ENCODE measurements at places on chromosomes 5 and 9.

DNA sequence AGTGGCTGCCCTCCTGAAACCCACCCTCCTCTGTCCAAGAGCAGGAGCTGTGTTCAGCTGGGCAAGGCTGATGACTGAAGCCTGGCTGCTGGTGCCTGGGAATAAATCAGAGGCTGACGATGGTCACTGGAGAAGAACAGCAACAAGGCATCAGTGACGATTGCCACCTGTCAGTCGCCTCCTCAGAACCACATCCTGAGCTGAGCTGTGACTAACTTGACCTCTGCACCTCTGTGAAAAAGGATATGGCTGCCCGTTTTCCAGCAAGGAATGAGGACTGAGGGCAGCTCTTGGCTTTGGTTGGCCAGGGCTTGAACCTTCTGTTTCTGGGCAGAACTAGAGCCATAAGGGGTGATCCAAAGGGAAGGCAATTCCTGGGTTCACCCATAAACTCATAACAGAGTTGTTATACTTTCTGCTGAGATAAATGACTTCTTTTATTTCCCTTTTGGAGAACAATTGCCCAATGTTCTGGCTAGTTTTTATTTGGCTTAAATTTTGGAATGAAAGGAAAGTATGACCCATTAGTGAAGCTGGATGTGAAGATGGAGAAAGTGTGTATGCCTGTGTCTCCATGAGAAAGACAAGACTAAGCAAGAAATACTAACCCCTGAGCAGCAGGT lies 40.1 kb downstream of the TRIP13 start:
- no peak overlapping the region for H3K27ac ChIP-seq
- H3K4me1 ChIP-seq, result no peaks in the 10 kb centered on the region
- no peak for DNase-seq
- H3K4me3 ChIP-seq, result no peak overlapping the region

GRCh38 chr9:108599571-108599970 lies 256.2 kb downstream of the ACTL7B start:
- no peak overlapping the region for H3K27ac ChIP-seq
- DNase-seq, result no peak
- no peaks in the 10 kb centered on the region for H3K4me1 ChIP-seq
- no peaks in the 10 kb centered on the region for H3K27me3 ChIP-seq
- no peak overlapping the region for H3K4me3 ChIP-seq
- H3K36me3 ChIP-seq, result no peaks in the 10 kb centered on the region

GRCh38 chr9:131668057-131668438 lies 71.8 kb downstream of the RAPGEF1 start:
- no peak overlapping the region for H3K4me3 ChIP-seq
- H3K27me3 ChIP-seq, result no peaks in the 10 kb centered on the region
- peaks cover 73% of the 10 kb centered on the region for H3K4me1 ChIP-seq
- peak overlapping the region; percentile 82 for H3K27ac ChIP-seq
- no peak for DNase-seq

DNA sequence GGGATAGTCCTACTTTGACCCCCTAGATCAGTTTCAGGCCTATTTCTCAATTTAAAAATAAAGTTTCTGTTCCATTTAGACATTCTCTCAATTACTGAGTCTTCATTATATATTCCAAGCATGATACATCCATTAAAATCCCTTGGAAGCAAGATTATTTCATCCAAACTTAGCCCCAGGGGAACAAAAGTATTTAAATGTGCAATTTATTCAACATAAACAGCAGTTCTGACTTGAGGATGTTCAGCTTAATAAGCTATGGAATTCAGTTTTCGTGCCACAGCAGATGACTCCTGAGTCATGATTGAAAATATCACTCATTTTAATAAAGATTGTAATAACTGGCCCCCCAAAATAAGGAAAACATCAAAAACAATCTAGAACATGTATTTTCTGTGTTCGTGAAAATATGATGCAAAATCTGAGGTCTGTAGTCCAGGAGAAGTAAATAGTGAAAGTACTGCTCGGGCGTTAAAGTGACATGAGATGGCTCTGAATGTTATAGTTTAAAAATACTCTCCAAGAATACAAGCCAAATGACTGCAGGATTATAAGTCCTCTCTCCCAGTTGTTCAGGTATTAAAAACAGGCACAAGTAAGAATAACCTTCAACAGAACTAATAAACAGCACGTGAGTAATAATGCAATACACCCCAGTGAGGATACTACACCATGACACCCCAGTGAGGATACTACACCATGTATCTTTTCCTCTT lies 67.1 kb downstream of the RETREG1 start:
- H3K27me3 ChIP-seq, result no peaks in the 10 kb centered on the region
- no peaks in the 10 kb centered on the region for H3K36me3 ChIP-seq
- no peak overlapping the region for H3K27ac ChIP-seq
- H3K4me1 ChIP-seq, result no peaks in the 10 kb centered on the region
- no peak for DNase-seq

DNA sequence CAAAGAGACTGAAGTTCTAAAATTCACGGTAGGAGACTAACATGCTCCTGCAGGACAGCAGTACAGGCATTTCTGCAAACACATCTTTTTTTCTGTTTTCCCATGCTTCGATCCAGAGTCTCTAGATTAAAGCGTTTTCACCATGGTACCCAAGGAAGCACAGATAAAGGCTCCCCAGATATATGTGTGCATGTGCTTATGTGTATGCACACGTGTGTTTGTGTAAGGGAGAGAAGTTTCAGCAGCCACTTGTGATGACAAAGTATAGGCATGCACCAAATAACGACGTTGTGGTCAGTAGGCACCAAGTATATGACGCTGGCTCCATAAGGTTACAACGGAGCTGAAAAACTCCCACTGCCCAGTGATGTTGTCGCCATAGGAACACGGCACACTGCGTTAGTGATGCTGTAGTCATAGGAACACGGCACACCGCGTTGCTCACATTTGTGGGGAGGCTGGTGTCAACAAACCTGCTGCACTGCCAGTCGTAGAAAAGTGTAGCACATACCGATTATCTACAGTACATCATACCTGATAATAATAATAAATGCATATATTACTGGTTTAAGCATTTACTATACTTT lies 21.7 kb downstream of the MED10 start:
- H3K27me3 ChIP-seq, result no peaks in the 10 kb centered on the region
- H3K27ac ChIP-seq, result no peak overlapping the region
- no peak for DNase-seq
- H3K4me3 ChIP-seq, result no peak overlapping the region
- peaks cover 16% of the 10 kb centered on the region for H3K36me3 ChIP-seq

DNA sequence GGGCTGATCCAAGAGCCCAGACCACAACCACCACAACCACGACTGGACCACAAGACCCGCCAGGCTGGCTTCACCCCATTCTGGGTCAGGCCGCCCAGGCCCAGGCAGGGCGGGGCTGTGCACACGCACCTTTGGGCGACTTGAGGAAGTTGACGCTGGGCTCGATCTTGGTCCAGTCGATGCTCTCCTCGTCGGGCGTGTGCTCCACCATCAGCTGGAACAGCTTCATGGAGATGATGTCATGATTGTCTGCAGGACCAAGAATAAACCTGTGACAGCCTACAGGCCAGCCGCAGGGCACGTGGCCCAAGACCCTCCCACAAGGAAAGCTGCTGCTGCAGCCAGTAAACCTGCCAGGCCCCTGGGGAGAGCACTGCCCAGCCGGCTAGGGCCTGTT lies 17.3 kb downstream of the LMAN2 start:
- peak; percentile 62 for DNase-seq
- H3K27ac ChIP-seq, result no peak overlapping the region
- H3K27me3 ChIP-seq, result no peaks in the 10 kb centered on the region
- H3K4me1 ChIP-seq, result peaks cover 8% of the 10 kb centered on the region

DNA sequence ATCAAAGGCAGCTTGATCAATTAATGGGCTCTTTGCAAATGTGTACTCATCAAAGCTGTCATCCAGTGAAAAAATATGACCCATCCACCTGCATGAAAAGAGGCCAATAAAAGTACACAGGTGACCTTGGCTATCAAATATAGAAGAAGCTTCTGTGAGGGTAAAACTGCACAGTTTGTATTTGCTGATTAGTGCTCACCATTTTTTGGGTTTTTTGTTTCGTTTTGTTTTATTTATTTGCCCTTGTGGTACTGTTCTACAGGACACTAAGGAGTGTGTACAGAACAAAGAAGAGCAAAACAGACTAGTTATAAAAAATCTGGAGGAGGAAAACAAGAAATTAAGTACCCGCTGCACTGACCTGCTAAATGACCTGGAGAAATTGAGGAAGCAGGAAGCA lies 101.3 kb downstream of the CNTLN start:
- H3K4me1 ChIP-seq, result peaks cover 11% of the 10 kb centered on the region
- H3K36me3 ChIP-seq, result no peaks in the 10 kb centered on the region
- H3K27ac ChIP-seq, result no peak overlapping the region
- no peaks in the 10 kb centered on the region for H3K27me3 ChIP-seq
- DNase-seq, result no peak

DNA sequence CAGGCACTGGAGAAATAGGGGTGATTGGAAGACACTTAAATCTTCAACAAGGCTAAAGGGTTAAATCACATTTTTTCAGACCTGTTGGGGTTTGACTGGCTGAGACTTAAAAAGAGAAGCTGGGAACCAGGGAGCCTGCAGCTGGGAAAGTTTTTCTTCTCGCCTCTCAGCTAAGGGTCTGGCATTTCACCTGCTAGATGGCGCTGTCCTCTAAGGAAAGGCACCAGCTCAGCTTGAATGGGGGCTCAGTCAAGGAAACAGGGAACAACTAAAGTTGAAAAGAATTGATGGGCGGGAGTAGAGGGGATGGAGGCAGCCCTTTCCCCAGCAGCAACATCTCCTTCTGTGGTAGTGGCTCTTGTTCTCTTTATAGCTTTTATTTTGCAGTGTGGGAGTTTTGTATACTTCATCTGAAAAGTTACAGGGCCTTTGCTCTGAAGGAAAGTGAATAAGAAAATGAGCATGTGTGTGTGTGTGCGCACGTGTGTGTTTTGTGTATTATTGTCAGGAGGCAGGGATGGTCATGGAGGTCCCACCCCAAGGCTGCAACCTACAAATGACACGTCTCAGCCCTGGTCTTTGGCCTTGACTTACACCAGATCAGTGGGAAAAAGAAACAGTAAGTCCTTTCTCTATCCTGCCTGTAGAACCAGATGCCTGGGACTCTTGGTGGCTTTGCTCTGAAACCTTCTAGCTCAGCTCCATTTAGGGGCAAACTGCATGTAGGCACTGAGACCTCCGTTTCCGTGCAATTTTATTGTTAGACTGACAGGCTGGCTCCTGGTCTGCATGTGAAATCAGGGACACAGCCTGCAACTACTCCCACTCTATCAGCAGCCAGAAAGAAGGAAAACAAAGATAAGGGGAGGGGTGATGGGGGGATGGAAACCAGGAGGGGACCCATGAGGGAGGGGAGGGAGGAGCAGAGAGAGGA lies 316.2 kb upstream of the CLINT1 start:
- peak; percentile 81 for DNase-seq
- H3K4me1 ChIP-seq, result peaks cover 22% of the 10 kb centered on the region
- H3K27me3 ChIP-seq, result no peaks in the 10 kb centered on the region
- H3K27ac ChIP-seq, result no peak overlapping the region

DNA sequence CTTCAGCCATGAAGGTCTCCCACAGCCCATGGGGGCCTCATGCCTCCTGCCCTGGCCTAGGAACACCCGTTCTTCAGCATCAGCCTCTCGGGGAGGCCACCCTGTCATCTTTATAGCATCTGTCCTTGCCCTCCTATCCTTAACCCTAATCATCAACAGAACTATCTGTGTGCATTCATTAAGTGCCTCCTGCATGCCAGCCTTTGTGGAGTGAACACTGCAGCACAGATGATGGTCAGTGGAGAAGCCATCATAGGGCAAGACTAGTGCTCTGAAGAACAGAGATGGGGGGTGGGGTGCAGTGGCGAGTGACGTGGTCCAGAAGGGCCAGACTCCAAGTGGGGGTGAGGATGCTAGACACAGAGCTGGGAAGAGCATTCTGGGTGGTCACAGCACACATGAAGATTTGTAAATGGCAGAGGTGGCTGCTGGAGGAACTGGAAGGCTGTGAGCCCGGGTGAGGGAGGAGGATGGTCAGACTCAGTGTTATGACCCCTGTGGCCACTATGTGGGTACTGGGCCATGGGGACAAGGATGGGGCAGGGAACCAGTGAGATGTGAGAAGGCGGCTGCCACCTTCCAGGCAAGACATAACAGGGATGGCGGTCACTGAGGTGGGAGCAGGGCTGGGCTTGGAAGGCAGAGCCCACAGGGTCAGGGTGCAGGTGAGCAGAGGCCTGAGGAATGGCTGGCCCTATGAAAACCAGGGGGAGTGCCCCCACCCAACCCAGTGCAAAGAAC lies 3.6 kb upstream of the CARD19 start:
- H3K4me1 ChIP-seq, result peaks cover 40% of the 10 kb centered on the region
- DNase-seq, result peak; percentile 77
- H3K27ac ChIP-seq, result peak overlapping the region; percentile 99
- no peaks in the 10 kb centered on the region for H3K36me3 ChIP-seq
